Stimulated activated CD4-positive, alpha-beta T cell treated with anti-CD3 and anti-CD28 coated beads, Interleukin-1b, Interleukin-23, amount 100 ng/mL, for 4 hours (primary cell): ENCODE measurements at places on chromosomes 6 and 20.

DNA sequence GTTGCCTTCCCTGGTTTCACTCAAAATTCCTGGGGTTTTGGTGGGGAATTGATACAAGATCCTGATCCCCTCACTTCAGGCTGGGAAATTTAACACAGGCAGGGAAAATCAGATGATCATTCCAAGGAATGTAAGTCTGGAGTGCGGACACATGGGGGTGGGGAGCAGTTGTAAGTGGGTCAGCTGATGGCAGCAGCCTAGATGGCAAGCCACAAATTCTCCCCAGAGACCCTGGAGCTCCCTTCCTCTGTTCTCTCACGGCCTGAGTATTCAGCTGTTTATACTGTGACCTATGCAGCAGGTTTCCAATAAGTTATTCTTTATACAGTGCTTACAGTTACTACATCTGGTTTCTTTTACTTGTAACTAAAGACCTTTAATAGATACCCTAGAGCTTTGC, 144.9 kb downstream of the SH3BGRL2 start:
- no peak for DNase-seq

DNA sequence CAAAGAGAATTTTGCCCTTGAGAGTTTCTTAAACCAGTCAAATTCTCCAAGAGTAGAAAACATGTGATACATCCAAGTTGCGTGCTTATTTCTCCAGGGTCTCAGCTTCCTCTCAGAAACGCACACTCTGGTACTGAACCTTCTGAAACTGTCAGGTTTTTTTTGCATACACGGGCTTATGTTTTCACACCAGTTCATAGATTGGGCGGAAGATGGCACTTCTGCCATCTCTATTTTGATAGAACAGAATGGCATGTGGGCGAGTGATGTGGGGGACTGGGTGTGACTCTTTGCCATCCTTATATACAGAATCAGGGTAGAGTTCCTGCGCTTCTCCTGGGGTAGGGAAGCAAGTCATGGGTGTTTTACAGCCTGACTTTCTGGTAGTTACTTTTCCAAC, 56.4 kb downstream of the ADTRP start:
- DNase-seq = no peak

DNA sequence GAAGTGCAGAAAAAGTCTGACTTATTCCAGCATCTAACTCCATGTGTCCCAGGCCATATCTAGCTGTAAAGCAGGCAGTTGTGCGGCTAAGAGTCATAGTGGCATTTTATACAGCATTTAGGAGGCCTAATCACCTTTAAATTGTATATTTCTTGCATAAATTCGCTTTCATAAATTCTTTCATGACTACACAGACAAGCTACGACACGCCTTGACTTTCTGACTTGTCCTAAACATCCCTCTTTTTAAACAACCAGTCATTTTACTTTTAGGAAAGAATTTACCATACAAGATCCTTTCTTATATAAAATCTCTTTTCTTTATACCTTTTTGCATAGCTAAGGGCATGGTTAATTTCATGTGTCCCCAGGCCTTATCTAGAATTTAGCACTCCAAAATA, 81.7 kb upstream of the THBS2 start:
- DNase-seq = no peak

DNA sequence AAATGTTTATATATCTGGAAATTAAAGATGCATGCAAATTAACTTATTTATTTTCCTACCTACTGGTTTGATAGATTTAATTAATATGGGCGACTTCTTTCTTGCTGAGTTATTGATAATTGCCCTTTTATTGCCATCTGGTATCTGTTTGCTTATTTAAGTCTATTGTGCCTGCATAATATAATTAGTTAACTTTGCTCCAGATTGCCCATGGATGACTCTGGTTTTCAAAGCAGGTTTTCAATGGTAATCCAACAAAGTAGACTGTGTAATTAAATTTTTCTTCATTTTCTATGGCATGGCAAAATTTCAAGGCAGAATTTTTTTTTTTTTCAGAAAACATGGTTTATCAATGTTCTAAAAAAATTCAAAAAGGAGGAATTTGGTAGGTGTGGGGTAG, 1092.0 kb downstream of the GRIK2 start:
- no peak for DNase-seq

GRCh38 chr6:125232466-125232865, 69.3 kb downstream of the HDDC2 start:
- DNase-seq = no peak

- no peak for DNase-seq
These were observed 128.0 kb downstream of the UST start for GRCh38 chr6:148874698-148875293.

DNA sequence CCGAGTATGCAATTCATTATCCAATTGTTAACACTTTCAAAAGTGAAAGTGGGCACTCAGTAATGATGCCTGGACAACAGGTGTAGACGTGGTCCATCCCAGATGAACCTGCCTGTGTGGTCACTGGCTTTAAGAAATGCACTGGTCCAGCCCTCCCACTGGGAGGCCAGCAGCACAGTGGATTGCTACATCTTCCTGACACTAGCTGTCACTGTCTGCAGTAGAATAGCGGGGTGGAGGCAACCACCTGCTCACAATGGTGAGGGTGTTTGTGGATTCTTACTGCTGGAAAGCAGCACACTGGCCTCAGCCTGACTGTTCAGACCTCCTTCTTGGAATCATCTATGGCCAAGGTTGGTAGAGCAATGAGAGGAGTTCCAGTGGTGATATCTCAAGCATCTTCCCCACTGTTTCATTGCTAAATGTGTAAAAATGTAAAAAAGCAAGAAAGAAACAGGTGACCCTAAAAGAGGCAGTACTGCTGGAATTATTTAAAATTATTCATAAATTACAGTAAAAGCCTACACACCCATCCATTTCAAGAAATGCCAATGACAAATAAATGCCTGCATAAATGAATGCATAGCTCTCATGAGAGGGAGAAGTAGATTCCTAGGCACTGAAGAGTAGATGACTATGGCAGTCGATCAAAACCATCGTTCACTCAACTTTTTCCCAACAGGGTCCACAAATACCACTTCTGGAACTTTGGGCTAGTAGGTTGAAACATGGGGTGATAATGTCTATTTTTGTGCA, 228.0 kb upstream of the PLN start:
- no peak for DNase-seq

- no peak for DNase-seq
These were observed 362.6 kb downstream of the QKI start for GRCh38 chr6:163776906-163777686.

GRCh38 chr6:73182021-73182607, 43.2 kb downstream of the KHDC1L start:
- no peak for DNase-seq

DNA sequence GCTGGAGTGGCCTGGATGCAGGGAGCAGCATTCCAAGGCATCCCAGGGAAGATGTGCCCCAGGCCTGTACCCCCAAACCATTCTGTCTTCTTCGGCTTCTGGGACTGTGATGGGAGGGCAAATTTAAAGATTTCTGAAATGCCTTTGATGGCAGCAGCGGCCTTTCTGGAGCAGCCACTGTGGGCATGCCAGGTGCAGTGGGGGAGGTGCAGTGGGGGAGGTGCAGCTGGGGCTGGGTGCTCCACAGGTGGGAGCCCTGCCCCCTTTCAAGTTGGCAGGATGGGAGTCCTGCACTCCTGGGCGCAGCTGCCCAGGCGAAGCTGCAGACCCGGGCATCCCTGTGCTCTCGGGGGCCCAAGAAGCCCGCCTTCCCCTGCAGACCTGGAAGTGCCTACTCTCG, 293.5 kb upstream of the MOCS1 start:
- no peak for DNase-seq

DNA sequence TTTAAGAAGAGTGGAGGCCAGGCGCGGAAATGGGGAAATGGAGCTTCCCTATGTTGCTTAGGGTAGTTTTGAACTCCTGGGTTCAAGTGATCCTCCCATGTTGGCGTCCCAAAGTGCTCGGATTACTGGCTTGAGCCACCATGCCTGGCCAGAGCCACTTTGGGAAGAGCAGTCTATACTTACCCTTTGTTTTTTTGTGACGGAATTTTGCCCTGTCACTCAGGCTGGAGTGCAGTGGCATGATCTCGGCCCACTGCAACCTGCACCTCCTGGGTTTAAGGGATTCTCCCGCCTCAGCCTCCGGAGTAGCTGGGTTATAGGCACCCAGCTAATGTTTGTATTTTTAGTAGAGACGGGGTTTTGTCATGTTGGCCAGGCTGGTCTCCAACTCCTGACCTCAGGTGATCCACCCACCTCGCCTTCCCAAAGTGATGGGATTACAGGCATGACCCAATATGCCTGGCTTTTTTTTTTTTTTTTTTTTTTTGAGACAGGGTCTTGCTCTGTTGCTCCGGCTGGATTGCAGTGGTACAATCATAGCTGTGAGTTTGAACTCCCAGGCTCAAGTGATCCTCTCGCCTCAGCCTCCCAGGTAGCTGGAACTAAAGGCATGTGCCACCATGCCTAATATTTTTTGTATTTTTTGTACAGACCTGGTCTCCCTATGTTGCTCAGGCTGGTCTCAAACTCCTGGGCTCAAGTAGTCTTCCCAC, 18.0 kb downstream of the PPP1R10 start:
- no peak for DNase-seq

DNA sequence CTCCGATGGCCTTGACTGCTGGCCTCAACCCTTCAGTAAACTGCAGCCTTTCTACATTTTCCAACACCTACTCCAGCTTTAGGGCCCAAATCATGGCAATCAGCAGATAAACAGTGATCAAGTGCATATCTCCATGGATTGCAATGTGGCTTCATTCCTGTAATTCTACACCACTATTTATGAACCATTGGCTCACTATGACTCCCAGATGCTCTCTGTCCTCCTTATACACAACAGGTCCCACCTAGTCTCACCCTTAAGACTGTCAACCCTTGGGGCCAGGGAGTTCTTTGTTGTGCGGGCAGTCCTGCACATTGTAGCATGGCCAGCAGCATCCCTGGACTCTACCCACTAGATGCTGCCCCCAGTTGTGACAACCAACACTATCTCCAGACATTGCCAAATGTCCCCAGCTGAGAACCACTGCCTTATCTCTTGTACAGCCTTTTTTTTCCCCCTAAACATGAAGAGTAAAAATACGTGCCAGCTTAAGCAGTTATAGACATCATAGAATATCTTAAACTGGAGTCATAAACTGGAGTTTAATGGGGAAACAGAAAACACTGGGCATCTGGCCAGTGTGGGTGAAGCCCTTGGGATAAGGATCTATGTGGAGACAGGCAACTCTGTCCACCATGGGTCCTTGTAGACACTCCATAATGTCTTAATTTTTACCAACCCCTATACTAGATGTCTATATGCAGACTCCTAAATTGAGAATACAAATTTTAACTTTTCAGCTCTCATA, 21.1 kb downstream of the MRPL14 start:
- no peak for DNase-seq

DNA sequence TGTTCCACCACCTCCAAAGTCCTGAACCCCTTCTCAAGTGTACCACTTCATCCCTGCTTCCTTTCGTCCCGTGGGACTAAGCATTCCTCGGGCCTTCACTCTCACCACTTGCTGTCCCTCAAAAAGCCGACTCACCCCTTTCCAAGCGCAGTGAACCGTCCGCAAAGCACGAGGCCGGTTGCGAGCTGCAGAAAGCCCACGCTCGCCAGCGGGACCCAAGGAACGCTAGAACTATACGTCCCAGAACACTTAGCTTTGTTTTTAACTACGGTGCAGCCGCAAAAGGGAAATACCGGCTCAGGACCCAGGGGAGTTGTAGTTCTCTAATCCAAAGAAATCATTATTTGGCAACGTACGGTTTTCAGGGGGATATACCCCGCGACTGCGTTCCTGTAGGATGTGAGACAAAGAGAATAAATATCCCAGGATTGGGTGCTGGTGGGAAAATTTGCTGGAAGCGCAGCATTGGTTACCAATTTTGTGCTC, 416 bp upstream of the POLR1H start:
- DNase-seq = no peak

GRCh38 chr6:27111743-27112142, 135.8 kb upstream of the PRSS16 start:
- no peak for DNase-seq
